ENCODE measurements at places on chromosomes 6 and 20.

- DNase-seq = no peak
Observed at GRCh38 chr6:9610620-9611415, 804.1 kb downstream of the TFAP2A start.

DNA sequence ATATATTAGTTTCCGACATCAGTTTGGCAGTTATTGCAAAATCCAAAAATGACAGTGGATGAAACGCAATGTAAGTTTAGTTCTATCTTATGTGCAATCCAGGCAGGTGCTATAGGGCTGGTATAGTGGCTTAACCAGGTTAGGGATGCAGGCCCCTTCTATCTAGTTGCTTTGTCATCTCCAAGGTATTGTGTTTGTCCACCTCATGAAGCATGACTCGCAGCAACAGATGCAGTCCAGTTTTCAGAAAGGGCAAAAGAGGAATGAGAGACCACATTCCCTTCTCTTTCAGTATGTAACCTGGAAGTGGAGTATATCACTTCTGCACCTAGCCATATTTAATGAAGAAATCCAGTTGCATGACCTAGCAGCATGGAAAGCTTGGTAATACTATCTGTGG is 59.7 kb downstream of the PKIB start:
- DNase-seq = no peak

GRCh38 chr20:61656198-61656597 is 404.1 kb downstream of the CDH4 start:
- DNase-seq = no peak

- DNase-seq = no peak
Observed at GRCh38 chr20:6501061-6501460, 266.4 kb upstream of the BMP2 start.

DNA sequence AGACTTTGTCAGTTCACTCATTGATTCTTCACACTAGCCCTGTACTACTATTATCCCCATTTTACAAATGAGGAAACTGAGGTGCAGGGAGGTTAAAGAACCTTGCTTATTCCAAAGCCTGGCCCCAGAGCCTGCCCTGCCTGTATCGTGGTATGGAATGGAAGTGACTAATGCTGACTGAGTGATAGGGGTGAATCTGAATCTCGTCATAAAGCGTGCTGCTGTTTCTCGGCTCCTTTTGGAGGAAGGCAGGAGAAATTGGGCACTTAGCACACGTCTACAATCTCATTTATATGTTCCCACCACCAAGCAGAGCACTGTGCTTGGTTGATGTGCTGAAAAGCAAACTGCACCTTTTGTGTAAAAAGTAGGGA is 17.1 kb downstream of the GFRA4 start:
- no peak for DNase-seq

DNA sequence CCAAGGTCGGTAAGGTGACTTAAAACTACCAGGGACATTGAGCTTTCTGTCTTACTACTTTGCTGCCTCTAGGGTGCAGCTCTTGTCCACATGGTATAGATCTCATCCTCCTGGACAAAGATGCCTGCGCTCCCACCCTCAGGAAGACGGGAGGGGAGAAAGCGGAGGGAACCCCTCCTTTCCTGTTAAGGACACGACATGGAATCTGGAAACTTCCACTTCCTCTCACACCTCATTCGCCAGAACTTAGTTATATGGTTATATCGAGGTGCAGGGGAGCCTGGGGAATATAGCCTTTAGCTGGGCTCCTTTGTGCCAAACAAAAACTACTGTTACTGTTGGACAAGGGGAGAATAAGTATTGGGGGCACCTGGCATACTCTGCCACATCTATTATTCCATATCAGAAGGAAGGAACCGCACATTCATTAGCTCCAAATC is 224.3 kb upstream of the TSHZ2 start:
- DNase-seq = peak; percentile 16

DNA sequence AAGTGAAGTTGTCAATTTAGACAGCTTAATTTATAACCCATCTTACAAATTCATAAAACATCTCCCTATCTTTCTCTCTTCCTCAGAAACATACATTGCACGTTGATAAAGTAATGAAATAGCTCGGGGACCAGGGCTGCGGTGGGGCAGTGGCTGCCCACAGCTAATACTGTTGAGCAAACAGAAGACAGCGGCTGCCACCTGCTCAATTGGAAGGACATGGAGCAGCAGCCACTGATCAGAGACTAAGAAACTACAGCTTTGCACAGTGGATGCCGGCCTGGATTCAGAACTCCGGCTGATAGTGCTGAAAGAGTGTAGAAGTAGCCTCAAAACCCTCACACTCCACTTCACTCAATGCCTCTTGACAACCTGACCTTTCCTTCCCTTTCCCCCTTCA is 157.9 kb upstream of the PDE10A start:
- DNase-seq = peak; percentile 54

GRCh38 chr20:7496394-7496991 is 443.8 kb downstream of the HAO1 start:
- DNase-seq = no peak

GRCh38 chr6:112258642-112259336 is 4.4 kb upstream of the LAMA4 start:
- DNase-seq = no peak

- DNase-seq = no peak
Observed at GRCh38 chr20:11205769-11206362, 532.1 kb upstream of the JAG1 start.

DNA sequence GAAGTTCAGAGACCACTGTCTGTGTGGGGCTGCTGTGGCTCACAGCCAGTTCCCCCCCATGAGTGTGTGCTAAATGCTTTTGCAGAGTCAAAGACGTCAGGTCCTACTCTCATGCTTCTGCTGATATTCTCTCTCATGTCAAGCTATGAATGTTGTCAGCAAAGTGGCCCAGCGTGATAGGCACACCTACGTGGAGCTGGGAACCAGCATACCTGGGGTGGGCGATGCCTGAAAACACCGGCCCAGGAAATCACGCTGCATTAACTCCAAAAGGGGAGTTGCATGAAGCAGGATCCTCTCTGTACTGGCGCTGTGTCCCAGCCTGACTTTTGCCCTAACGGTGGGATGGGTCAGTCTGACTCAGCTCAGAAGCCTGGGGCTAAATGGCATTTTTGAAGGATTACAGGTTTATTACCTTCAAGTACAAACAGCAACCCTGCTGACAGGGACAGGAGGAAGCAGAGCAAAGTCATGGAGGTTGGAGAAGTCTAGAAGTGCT is 9.0 kb upstream of the MRPS10 start:
- no peak for DNase-seq

DNA sequence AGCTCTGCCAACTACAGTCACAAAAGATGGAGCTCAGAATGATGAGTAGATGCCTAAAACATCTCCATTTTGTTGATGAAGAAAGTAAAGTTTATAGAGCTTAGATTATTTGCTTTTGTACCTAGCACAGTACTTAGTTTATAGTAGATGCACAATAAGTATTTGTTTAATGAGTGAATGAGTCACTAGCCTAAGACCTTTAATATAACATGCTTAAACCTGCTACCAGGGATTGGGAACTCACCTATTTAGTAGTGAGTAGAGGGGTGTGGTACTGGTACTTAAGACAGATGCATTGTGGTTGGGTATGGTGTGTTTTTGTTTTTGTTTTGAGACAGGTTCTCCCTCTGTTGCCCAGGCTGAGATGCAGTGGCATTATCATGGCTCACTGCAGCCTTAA is 35.8 kb downstream of the TRIM38 start:
- DNase-seq = no peak

- peak; percentile 67 for DNase-seq
Observed at GRCh38 chr6:150142670-150143515, at the start of gene PPP1R14C. PPP1R14C (plus strand) TSS chr6:150143044; CDS start chr6:150143193, 149 bp downstream.

- DNase-seq = no peak
Observed at GRCh38 chr6:108795122-108795521, 53.1 kb upstream of the ARMC2 start.

GRCh38 chr6:138001750-138002349 is 105.4 kb downstream of the PERP start:
- DNase-seq = peak; percentile 27

- no peak for DNase-seq
Observed at GRCh38 chr20:23024701-23025100, 10.4 kb upstream of the SSTR4 start.

DNA sequence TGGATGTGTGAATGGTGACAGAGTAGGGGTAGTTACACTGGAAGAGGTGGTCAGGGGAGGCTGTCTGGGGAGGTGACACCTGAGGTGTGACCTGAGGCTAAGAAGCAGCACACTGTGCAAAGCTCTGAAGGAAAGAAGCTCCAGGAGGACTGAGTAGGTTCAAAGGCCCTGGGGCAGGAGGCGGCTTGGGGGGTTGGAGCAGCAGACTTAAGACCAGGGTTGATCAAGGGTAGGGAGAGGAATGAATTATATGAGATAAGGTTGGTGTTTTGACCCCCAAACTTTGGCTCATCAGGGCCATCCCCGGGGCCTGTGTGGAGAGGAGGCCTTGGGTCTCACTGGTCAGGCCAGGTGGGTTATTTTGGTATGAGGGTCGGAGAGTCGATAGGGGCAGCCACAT is 166.1 kb downstream of the GRM4 start:
- no peak for DNase-seq

GRCh38 chr6:42190554-42191183 is 4.1 kb downstream of the GUCA1B start:
- DNase-seq = no peak

- DNase-seq = no peak
Observed at GRCh38 chr6:106103728-106104109, 17.6 kb downstream of the PRDM1 start.

- no peak for DNase-seq
Observed at GRCh38 chr6:21961226-21961625, 335.6 kb downstream of the PRL start.

DNA sequence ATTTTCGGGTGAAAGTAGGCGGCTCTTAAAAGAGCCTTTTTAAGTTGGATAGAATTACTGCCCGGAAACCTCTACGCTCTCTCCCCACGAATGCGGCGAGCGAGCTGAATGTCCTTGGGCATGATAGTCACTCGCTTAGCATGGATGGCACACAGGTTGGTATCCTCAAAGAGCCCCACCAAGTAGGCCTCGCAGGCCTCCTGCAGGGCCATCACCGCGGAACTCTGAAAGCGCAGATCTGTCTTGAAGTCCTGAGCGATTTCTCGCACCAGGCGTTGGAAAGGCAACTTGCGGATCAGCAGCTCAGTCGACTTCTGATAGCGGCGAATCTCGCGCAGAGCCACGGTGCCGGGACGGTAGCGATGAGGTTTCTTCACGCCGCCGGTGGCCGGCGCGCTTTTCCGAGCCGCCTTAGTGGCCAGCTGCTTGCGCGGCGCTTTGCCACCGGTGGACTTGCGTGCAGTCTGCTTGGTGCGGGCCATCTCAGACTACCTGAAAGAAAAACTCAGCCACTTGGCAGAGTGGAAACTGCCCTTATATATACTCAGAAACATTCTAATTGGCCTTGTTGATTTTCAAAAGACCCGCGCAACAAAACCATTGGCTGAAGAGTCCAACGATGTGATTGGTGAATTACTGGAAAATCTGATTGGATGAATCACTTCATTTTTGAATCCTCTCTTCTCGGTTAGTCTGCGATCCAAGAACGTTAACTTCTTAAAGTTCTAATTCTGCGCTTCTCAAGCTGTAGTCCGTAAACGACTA is 93.9 kb upstream of the BTN3A2 start:
- DNase-seq = peak; percentile 56

- DNase-seq = no peak
Observed at GRCh38 chr20:37688093-37688492, 5.7 kb upstream of the CTNNBL1 start.

- DNase-seq = no peak
Observed at GRCh38 chr6:169173532-169174268, 79.9 kb downstream of the THBS2 start.

DNA sequence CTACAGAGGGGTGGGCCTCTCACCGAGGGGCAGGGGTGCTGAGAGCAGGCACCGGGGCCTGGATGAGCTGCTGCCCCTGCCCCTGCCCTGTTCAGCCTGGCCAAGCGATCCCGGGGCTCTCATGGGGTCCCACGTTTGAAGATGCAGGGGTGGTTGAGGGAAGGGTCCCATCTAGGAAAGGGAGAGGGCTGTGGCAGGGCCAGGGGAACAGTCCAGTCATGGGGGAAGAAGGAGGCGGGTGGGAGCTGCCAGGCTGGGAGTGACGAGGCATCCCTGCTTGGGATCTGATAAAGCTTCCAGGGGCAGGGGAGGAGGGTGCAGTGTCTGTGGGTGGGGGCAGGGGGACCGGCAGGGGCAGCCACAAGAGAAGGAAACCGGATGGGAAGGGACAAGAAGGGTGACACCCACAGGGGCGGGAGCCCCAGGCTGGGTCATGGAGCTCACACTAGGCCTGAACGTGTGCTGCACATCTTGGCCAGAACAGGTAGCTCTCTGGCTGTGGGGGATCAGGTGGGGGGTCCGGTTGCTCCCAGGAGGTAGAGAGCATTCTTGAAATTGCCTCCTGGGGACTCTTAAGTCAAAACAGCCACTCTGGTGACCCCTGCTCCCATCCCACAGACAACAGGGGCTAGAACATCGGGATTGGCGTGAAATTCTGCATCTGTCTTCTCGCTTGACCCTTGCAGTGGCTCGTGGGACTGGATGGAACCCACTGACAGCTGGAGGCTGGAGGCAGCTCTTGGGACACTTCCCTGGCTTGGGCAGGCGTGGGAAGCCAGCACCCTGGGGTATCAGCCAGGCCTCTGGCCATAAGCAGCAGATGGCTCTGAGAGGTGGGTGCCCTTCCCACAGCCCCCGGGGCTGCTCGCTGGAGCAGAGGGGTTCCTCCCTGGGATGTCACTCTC is 58.0 kb upstream of the GATA5 start:
- no peak for DNase-seq

DNA sequence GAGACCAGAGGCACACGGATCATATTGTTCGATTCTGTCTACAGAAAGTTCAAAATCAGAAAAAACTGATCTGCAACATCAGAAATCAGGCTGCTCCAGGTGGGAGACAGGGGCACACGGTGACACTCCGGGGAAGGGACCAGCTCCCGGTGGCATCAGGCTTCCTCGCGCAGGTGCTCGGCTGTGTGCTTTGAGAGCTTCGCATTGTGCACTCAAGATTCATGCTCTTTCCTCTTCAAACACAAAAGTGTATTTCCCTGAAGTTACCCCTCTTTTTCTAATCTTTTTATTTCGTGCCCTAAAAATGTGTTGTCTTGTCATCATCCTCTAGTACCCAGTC is 108.1 kb downstream of the DLL1 start:
- no peak for DNase-seq

DNA sequence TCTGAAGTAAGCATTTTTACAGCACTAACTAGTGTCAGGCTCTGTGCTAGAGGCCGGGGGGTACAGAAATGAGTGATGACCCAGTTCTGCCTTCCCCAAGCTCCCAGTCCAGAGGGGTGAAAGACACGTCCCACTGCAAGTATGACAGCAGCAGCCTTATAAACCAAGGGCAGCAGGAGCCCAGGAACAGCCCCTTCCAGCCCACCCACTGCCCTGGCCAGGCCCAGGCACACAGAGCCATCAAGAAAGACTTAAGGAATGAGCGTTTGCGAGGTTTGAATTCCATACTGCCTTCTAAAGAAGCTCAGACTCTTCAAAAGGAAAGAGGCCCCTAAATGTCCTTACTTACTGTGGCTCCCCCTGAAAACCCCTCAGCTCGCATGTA is 10.0 kb downstream of the TRERF1 start:
- no peak for DNase-seq
